IPS-NIHi11 (cell line): ENCODE measurements at places on chromosomes 2 and 18.

GRCh38 chr2:237256887-237257286 lies 157.1 kb downstream of the COL6A3 start:
- no peak for DNase-seq

GRCh38 chr18:66640431-66640830 lies 36.5 kb upstream of the CDH19 start:
- no peak for DNase-seq

GRCh38 chr2:20611844-20612356 lies 39.0 kb downstream of the HS1BP3 start:
- DNase-seq, result no peak

DNA sequence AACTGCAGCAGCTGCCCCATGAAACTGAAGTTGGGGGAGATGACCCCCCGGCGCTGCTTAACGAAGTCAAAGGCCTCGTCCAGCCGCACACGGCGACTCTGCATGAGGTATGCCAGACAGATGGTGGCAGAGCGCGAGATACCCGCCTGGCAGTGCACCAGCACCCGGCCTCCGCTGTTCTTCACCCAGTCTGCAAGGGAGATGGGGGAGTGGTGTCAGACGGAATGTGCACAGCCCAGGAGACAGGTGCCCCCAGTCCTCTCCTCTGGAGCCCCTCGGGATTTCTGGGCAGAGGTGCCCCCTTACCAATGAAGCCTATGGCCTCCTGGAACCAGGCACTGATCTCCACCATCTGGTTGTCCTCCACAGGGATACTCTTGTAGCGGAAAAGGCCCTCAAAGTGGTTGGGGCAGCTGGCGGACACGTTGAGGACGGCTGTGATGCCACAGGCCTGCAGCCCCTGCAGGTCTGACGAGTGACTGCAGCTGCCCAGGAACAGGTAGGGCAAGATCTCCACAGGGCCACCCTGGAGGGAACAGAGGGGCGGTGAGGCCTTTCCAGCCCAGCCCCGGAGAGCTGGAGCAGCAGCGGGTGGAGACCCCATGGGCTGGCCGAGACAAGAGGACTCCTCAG lies 1.3 kb downstream of the DUSP2 start:
- peak; percentile 78 for DNase-seq

DNA sequence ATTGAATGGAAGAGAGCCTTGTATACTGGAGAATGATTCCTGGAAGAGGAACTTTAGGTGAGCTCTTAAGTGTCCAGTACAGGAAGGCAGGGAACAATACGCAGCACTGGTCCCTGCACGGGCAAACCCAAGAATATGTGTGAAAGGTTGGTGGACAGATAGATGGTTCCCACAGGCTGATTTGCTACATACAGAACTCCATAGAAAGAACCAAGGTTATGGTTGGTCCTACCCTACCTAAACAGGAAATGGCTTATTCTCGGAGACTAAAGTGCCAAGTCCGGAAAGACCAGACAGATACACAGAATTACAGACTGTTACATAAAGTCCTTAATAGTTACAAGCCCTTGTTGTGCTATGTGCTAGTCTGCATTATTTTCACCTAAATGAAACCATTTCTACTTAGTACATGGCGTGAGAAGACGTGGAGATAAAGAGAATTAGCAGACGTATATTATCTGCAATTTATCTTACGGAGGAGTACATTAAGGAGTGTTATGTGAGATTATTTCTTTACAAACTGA lies 1.2 kb downstream of the REV1 start:
- peak; percentile 5 for DNase-seq

- no peak for DNase-seq
These were observed 31.1 kb downstream of the SNTG2 start for GRCh38 chr2:981759-982158.

- no peak for DNase-seq
These were observed 247.0 kb downstream of the KCNH7 start for GRCh38 chr2:162591403-162592083.

GRCh38 chr2:201977651-201978050 lies 56.0 kb upstream of the FZD7 start:
- DNase-seq, result no peak

DNA sequence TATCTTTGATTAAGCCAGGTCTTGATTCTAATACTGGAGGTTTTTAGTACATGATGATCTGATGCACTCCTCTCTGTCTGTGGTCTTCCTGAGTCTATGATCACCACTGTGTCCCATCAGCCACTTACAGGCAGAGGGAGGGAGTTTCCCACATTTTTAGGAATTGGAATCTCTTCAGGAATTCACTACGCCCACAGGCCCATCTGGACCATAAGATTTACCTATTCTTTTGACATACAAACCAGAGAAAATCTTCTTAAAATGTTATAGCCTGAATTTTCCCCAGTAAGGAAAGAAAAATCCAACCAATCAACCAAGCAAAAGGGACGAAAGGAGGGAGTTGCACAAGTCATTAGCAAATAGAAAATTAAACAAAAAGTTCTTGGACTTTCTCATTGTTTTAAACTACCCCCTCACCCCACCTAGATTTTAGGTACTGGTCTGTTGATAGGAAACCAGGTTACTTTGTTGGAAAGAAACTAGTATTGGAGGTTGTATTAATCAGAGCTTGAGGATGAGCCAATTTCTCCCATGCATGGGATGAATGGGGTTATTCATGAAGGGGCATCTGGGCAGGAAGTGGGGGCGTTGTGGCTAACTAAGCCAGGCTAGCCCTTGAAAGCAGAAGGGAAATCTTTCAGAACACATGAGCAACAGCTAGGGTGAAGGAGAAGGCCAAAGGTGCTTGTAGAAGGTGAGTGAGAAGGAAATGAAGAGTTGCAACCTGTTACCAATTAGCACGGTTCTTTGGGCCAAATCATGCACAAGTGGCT lies 328.2 kb upstream of the MEX3C start:
- no peak for DNase-seq

GRCh38 chr2:102755284-102755683 lies 6.5 kb upstream of the TMEM182 start:
- no peak for DNase-seq

DNA sequence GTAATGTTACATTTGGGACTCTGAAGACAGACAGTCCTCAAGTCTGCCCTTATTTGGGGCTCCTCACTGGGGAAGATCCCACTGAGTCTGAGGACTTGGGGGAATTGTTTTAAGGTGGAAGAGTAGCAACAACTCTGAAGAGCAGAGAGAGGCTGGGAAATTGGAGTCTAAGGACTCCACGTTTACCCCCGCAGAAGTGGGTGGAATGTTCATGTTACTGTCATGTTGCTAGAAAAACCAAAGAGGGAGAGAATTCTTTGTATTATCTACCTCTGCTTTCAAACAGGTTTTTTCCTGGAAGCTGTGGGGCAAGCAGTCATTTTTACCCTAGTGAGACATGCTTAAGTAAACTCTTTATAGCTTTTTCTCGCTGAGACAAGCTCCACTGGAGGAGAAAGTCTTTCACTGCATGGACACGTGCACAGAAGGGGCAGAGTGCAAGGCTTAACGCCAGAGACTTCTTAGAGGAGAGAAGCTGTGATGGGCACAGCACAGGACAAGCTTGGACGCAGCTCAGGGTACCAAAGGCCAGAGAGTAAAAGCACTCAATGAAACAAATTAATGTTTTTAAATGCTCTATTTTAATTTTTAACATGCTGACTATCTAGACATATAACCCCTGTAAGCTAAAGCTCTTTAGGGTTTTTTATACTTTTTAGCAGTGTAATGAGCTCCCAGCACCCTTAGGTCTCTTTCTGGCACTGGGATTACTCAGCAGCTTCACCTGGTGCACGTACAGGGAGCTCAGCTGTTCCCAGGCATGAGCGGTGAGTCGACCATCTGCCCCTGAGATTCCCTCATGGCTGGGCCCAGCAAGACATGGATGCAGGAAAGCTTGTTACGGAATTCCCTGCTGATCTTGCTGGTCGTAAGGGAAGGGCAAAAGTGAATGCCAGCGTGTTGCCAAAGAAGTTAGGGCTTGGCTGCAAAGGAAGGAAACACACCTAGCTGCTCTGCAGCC lies 54.5 kb upstream of the BIN1 start:
- no peak for DNase-seq

DNA sequence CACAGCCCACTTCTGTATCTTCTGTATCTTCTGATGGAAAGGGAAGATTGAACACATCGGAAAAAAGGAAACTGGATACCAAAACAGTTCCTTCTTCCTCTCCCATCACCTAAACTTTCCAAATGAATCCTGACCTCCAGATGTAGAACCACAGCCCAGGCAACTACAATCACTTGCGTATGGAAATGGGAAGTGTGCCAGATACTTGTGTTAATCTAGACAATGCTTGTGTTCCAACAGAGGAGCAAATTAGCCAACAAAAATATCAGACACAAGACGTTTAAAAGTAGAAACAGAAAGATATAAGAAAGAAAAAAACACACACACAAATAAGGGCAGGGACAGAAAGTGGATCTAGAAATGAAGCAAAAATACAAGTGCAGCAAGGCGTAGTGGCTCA lies 31.4 kb upstream of the DUSP2 start:
- DNase-seq, result no peak

DNA sequence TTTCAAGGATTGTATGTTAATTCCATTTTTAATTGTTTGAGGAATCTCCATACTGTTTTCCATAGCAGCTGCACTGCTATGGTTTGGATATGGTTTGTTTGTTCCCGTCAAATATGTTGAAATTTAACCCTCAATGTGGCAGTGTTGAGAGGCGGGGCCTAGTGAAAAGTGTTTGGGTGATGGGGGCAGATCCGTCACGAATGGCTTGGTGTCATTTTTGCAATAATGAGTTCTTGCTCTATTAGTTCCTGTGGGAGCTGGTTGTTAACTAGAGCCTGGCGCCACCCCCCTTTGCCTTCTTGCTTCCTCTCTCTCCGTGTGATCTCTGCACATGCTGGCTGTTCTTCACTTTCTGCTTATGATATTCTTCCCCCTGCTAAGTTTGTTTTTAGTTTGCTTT lies 71.4 kb upstream of the LDLRAD4 start:
- DNase-seq, result peak; percentile 5

DNA sequence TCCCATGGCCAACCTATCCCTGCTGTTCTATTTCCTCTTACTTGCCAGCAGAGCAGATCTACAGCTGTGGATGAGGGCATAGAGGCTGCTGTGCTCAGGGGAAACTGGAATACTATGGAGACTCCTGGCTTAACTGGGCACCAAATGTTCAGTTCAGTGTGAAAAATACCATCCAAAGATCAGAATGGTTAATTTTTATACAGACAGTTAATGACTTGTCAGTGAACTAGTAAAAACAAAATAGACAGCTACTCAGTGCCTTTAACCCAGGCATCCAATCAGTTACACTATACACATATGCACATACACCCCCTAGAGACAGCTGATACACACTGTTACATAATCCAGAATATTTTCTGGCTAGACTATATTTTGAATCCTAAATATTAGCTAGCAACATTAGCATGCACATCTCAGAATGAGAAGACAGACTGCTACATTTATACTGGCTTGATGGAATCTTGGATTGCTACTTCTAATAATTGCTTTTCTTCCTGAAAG lies 59.1 kb upstream of the WIPF1 start:
- no peak for DNase-seq

DNA sequence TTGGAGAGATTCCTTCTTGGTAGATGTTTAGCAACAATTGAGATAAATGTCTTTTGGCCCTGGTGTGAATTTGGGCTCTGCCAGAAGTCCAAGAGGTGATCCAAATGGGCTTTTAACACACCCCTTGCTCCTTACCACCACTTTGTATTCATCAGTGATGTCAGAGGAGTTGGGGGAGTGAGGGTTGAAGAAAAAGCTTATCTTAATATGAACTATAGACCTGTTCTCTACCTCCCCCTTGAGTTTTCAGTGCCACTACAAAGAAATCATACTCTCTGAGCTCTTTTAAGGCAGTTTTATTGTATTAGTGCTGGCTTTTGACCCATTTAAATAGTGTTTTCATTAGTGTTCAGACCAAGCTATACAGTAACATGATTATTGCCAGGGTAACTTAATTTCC lies 229.1 kb downstream of the PHLPP1 start:
- DNase-seq, result no peak

- DNase-seq, result no peak
These were observed 14.4 kb downstream of the AFG3L2 start for GRCh38 chr18:12362473-12363174.

- DNase-seq, result no peak
These were observed 102.6 kb downstream of the PTPN4 start for GRCh38 chr2:119862127-119862889.

GRCh38 chr18:73646196-73646595 lies 501.4 kb downstream of the FBXO15 start:
- DNase-seq, result no peak

- DNase-seq, result no peak
These were observed 1.5 kb upstream of the OSGEPL1 start for GRCh38 chr2:189763908-189764661.

GRCh38 chr2:127376257-127376656 lies 11.5 kb downstream of the MAP3K2 start:
- no peak for DNase-seq

- no peak for DNase-seq
These were observed 8.2 kb upstream of the SNED1 start for GRCh38 chr2:240990266-240990529.
